Caudate nucleus (tissue), 63 donors: ENCODE measurements at places on chromosomes 3 and 15.

- no peak for DNase-seq
These were observed 53.1 kb upstream of the CFAP161 start for GRCh38 chr15:81080996-81081395.

DNA sequence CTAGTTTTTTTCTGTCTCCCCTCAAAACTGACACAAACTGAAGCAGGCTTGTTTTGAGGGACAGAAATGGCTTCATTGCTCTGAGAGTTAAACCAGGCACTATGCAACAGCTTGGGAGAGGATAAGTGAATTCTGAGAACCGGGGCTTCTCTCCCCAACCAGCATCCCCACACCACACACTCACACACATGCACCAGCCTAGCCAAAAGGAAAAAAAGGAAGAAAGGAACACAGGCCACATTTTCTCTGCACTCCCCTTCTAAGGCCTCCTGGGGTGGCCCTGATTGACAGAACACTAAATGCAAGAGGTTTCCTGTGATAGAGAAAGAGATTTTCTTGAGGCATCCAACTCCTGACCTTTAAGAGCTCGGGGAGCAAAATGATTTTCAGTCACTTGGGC is 177.5 kb downstream of the TLE3 start:
- DNase-seq: no peak

DNA sequence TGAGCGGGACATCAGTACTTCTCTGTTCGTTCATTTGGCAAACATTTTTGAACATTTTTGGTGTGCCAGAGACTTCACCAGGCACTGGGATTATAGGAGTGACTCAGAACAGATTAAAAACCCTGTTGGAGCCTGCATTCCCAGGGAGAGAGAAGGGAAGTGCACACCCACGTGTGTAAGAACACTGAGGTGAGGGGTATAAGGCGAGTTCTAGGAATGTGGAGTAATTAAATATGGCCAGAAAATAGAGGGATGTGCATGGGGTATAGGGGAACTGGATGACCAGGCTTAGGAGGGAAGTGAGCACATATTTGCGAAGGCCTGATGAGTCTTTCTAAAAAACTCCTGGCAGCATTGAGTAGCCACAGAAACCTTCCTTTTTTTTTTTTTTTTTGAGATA is 401.2 kb upstream of the C2CD4B start:
- DNase-seq: no peak

DNA sequence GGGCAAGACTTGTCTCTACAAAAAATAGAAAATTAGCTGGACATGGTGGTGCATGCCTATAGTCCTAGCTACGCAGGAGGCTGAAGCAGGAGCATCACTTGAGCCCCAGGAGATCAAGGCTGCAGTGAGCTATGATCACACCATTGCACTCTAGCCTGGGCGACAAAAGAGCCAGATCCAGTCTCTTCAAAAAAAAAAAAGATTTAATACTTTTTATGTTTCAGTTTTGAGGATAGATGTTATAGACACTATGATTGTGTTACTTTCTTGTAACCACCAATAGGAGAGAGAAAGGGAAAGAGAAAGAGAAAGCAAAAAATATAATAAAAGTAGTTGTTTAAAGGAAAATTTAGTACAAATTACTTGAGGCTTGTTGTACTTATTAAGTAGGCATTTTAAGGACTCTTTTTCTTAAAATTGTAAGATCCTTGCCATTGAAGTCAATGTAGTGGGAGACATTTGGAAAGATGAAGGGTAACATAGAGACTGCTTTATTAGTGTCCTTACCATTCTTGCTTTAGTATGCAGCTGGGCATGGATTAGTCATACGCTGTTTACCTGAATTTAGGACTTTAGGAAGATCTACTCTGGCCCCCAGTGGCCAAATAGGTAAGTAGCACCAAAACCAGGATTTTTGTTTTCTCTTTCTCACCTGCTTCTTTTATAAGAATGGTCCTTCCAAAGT is 35.1 kb upstream of the ZDHHC23 start:
- DNase-seq: no peak

DNA sequence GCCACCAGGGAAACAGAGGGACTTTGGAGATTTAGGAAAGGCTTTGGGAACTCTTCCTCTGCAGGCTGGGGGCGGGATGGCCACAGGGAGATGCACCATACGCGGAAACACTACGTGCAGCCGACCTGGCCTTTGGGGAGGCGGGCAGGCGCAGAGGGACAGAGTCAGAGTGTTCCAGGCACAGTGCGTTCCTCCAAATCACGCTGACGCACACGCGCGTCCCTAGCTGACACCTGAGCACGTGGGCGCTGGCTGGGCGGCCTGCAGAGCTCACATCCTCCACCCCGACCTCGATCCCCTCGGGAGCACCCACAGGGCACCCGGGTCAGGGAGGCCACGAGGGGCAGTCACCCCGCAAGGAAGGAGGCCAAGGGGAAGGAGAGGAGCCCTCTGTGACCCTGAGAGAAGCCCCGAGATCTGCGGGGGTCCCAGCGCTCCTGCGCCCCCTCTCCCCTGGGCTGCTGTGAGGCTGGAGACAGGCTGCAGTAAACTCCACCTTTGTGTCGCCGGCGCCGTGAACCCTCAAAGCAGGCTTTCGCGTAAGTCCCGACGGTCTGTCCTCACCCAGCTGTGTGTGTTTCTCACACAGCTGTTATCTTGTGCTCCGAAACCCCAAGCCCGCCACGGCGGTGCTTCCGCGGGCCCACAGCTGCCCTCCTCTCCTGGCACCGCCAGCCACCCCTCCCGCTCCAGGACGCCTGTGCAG is 196.3 kb downstream of the OCA2 start:
- no peak for DNase-seq

- DNase-seq: no peak
These were observed 503.6 kb upstream of the NAALADL2 start for GRCh38 chr3:174355505-174355904.
